ENCODE measurements at places on chromosomes 4 and X.

DNA sequence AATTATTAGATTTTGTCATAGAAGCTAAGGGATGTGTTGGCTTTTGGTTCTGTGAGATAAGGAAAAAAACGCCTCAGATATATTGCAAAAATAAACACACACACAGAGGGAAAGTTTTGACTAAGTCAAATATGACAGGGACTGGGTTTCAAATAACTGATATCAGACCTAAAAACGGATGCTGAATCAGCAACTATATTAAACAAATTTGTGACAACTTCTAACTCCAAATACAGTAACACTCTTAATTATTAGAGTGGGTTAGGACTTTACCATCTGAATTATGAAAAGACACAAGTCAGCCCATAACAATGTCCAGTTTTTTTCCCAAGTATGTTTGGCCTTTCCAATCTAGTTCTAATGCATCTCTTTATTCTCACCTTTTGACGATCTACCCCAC is 2693.1 kb downstream of the ARAP2 start:
- DNase-seq = no peak

DNA sequence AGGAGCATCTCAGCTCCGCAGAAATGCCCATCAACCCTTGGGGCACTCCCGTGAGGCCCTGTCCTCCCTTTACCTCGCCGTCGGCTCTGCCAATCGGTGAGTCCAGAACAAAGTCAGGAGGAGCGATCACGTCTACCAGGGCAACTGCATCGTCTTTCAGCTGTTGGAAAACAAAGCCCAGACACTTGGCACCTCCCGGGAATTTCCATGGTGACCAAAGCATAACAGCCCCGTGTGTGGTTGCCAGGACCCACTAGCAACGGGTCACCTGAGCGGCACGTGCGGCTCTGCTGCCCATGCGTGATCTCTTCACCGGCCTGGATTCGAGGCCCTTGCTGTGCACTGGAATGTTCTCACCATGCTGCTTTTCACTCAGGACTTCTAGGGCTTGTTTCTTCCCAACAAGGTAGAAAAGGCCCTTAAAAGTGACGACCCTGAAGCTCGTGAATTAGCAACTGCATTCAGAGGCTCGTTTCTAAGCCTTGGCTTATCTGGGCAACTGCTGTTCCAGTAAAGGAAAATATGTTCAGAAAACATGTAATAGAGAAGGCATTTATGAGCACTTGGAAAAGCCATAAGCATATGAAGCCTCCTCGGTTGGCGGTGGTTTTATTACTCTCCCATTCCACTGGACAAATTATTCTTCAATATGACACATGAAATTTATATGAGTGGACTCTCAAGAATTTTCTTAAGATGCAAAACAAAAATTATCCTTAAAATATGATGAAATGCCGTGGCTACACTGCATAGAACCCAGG is 69.5 kb downstream of the ACOX3 start:
- no peak for DNase-seq

DNA sequence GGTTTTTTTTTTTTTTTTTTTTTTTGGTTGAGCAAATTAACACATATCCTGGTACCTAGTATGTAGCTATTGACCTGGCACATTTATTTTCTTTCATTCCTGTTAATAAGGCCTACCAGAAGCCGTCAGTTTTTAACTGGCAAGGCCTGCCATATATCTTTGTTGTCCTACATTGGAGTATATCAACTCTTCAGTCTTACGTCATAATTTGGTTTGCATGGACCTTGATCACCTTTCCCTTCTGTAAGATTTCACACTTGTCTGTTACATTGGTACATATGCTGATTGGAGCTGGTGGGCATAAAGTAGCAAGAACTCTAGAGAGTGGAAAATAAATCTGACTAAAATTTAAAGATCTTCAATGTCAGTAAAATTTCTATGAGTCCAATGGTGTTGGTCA is 1658.0 kb downstream of the C4orf33 start:
- no peak for DNase-seq

- DNase-seq = no peak
These were observed 42.3 kb downstream of the NXT2 start for GRCh38 chrX:109578916-109579315.

DNA sequence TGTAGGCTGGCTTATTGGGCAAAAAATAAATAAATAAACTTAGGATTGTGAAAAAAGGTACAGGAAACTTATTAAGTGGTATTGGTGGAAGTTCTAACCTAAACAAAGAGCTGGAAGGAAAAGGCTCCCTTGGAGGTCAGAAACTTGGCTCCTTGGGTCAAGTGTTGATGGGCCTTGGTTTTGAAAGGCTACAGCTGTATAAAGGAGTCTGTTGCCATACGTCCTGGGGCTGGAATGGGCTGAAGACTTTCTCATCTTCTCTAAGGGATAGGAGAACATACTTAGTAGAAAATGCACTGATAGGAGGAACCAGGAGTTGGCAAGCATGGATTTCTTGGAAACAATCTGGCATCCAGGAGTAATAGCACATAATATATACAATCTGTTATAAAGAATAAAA is 56.6 kb downstream of the PDLIM5 start:
- DNase-seq = no peak

GRCh38 chr4:39023059-39023458 is 9.2 kb downstream of the TMEM156 start:
- no peak for DNase-seq

- DNase-seq = no peak
These were observed 84.1 kb downstream of the CLCN4 start for GRCh38 chrX:10240918-10241317.

- DNase-seq = no peak
These were observed 192.5 kb downstream of the EDA start for GRCh38 chrX:69808375-69808774.

- no peak for DNase-seq
These were observed 164.0 kb upstream of the TRAM1L1 start for GRCh38 chr4:117249333-117249732.

DNA sequence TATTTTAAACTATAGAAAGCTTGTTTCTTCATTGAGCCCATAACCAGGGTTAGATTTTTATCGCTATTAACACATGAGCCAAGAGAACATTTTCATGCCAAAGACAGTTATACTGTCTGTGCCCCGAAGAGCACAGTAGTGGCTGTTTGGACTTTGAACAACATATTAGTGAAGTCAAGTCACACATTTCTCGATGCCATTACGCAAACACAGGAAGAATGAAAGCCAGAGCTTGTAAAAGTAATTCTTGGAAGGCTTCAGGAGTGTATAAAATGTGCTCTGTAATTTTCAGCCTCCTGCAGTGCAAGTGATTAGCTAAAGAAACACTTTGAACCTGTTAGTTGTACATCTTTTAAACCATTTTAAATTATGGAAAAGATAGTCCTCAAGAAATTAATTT is 590.7 kb upstream of the PITX2 start:
- no peak for DNase-seq

GRCh38 chr4:853416-853781 is 27.5 kb upstream of the CPLX1 start:
- no peak for DNase-seq

DNA sequence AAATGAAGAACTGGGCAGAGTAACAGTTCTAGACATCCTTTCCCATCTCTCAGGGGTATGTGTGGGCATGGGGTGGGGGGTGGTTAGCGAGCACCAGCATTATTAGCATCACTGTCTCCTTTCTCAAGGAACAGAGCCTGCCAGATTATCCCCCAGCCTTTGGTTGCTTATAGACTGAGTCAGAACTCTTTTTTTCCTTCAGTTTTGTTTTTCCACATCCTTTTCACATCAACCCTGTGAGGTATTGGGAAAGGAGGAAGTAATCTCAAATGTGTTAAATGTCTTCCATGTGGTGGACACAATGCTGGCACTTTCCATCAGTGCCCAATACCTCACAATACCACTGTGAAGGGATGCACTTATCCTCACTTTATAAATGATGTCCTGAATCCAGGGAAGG is 3.1 kb upstream of the FGF16 start:
- no peak for DNase-seq

- no peak for DNase-seq
These were observed 692.5 kb downstream of the C4orf33 start for GRCh38 chr4:129788486-129788885.

DNA sequence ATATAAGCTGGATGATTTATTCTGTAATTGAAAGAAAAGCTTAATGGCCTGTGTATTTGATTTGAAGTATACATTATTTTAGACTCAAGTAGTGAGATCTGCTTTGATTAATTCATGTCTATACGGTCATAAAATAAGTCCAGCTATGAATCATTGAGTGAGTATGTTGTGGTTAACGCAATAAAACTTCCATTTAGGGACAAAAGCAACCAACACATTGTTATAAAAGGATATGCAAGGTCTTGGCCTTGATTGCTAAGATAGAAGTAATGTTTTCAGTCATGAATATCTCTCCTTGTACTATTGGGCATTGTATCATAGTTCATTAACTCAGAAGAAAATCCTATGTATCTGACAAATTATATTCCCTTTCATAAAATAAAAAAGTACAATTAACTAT is 162.1 kb downstream of the EPHA5 start:
- no peak for DNase-seq

- no peak for DNase-seq
These were observed 35.6 kb downstream of the ARSJ start for GRCh38 chr4:113943863-113944262.

DNA sequence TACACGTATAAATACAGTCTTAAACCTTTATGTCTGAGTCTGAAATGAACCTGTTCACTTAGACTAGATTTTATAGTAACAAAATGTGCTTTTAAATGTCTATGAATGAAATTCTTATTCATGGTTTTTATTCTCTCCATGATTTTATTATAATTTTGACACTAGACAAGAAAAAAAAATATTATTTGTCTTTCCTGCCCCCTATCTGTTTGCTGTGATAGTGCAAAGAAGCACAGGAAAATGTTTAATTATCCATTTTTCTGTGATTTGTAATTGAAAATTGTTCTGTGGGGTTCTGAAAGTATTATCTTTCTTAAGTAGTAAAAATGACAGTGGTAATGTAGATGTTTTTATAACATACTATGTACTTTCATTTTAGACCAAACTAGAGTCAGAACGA is 52.0 kb downstream of the INTS6L start:
- no peak for DNase-seq

DNA sequence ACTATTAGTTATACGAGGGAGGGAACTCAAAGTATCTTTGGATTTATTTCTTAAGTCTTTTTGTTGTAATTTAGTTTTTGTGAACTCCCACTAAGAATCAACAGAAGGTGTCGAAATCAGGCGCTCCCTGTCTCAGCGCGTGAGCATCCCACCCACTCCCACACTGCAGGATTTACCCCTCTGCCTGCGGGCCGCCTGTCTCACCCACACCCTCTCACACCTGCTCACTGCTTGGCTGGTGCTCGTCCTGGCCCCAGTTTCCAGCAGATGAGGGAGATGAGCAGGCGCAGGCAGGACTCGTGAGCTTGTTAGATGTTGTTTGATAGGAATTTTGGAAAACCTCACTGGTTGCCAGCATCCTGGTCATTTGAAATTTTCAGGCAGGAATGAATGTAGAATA is 20.8 kb upstream of the HGFAC start:
- no peak for DNase-seq
